ENCODE measurements at places on chromosomes 7 and 10.
A peak's percentile ranks its signal among the peaks of the same experiment; 100 is the strongest.

DNA sequence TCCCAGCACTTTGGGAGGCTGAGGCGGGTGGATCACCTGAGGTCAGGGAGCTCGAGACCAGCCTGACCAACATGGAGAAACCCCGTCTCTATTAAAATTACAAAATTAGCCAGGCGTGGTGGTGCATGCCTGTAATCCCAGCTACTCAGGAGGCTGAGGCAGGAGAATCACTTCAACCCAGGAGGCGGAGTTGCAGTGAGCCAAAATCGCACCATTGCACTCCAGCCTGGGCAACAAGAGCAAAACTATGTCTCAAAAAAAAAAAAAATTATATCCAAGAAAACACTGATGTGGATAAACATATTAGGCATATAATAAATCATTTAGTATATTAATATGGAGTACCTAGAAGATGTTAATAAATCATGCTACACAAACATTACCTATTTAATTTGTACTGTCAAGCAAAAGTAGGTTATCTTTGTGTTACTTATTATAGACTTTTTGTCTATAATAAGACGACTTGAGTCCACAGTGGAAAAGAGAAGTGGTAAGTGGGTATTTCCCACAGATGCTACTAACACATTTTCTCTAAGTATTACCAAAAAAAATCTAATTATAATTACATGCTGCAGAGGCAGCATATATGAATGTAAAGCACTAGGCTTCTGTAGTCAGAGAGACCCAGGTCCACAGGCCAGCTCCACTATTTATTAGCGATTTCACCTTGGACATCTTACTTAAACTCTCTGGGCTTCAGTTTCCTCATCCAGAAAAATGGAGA is 34.5 kb downstream of the DNMBP start:
- DNase-seq, result no peak

DNA sequence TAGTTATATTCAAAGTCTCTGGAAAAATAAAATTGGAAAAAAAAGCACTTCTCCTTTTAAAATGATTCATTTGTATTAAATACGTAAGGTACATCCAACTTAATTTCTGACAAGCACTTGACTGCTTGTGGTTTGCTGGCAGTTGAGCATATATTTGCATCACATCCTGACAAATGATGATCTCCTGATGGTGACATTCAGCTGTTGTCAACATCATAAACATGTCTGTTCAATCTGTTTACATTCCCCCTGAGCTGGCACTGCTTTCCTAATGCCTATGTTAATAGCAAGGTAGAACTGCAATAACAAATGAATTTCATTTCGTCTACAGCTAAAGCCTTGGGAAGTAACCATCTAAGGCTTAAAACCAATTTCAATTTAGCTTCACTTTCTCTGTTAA is 24.4 kb downstream of the TSPAN12 start:
- no peak for DNase-seq

DNA sequence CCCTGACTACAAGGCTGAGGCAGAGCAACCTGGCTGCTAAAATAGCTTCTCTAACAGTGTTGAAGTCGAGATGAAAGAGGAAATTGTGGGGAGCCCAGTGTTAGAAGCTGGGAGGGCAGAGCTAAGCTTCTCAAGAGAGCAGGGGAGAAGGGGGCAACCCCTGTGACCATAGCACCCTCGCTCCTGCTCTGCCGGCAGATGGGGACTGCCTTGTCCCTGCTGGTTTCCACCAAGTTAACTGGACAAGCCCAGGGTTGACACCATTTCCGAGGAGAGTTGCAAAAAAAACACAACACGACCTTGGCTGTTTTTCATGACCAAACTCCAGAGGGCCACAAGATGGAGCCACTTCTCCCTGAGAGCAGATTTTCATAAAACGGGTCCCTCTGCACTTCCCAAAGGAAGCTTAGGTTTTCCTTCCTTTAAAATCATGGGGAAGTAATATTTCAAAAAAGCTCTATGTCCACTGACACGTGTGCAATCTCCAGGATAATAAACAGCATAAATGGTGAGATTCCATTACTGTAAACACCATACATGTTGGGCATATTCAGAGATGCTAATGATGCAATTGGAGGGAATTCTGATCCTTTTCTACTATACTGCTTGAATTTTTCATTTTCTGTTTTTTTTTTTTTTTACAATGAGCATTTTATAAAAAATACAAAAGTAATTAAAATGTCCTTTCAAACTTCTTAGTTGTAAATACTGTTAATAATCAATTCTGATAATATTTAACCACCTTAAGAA is 140.4 kb downstream of the PIP4K2A start:
- DNase-seq, result peak; percentile 23

DNA sequence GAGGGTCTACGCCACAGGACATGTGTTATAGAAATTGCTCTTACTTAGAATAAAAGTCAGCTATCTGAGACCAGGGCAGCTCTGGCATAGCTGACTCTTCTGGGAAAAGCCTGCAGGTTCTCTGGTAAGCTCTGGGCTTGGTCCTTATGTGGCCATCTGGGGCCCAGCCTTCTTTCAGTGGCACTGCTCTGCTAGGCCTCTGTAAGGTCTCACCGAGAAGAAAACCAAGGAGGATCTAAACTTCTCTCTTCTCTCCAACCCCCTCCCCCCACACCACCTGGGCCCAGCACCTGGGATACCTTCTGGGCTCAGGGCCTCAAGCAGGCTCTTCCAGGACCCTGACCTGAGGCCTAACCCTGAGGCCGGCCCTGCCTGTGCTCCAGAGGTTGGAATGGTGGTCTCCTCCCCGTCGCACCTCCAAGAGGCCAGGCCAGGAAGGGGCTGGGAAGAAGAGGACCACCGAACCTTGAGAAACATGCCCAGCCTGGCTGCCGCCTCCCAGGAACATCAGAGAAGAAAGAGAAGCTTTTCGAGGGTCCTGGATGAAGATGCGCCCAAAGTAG is 323.6 kb downstream of the GFRA1 start:
- no peak for DNase-seq

GRCh38 chr10:91316486-91316885 is 93.7 kb upstream of the HECTD2 start:
- no peak for DNase-seq

DNA sequence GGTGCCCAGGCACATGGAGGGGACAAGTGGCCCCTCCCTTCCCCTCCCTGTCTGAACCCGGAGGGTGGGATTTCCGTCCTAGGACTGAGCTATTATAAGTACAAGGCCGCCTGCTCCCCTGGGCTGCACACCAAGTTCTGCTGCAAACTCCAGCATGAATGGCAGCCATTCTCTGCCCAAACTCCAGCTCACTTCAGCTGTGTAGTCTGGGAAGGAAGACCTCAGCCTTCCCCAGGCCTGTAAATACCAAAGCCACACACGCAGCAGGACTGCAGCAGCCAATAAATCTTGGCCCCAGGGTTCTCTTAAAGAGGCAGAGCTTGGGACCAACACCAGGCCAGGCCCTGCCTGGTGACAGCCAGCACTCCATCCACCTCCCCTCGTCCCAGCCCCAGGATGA is 291.3 kb upstream of the ZMIZ1 start:
- DNase-seq, result peak; percentile 64

DNA sequence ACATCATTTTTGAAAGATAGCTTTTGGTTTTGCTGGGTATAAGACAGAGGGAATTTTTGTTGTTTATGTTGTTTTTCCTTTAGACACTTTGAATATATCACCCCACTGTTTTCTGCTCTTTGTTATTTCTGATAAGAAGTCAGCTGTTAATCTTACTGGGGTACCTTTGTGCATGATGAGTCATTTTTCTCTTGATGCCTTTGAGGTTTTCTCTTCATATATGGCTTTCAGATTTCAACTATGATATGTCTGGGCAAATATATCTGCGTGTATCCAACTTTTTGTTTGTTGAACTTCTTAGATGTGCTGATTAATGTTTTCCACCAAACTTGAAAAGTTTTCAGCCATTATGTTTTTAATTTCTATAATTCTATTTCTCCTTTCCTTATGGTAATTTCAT is 208.6 kb upstream of the TMEM72 start:
- DNase-seq, result no peak

GRCh38 chr7:25922296-25922695 is 229.7 kb upstream of the NFE2L3 start:
- no peak for DNase-seq

DNA sequence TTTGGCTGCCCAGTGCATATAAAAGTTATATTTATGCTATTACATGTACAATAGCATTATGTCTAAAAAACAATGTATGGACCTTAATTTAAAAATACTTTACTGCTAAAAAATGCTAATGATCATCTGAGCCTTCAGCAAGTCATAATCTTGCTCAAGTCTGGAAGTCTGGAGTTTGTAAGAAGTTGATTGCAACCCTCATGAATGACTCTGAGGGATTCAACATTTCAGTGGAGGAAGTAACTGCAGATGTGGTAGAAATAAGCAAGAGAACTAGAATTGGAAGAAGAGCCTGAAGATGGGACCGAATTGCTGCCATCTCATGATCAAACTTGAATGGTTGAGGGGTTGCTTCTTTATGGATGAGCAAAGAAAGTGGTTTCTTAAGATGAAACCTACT is 13.0 kb upstream of the ADAMTS14 start:
- no peak for DNase-seq

DNA sequence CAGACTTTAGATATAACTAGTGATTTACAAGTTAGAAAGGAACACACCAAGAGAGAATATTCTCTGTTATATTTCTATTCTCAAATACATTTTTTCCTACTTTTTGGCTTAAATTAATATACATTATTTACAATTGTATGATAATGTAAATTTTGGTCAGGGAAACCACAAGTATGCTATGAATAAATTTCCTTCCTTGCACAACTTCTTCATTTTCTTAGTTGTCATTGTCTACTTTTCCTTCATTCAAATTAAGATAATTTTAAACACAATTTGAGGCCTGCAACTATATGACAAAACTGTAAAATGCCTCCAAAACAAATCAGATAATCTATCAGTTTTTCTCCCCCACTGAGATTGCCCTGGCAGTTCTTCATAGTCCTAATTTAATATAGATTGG is 131.3 kb downstream of the CDK14 start:
- no peak for DNase-seq

DNA sequence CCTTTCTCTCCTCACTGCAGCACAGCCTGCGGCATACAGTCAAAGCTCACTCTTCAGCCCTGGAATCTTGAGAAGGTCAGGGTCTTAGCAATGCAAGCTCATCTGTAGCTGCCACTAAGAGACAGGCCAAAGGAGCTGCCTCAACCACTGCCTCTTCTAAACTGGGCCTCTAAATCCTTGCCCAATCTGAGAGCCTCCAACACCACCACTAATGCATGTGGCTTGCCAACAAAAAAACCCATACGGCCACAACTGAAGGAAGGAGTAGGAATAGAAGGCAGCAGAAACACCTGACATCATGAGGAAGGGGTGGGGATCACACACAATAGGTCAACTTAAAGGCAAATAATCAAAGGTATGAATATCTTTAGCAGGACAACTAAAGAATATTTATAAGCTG is 183.8 kb downstream of the SRPK2 start:
- DNase-seq, result no peak

DNA sequence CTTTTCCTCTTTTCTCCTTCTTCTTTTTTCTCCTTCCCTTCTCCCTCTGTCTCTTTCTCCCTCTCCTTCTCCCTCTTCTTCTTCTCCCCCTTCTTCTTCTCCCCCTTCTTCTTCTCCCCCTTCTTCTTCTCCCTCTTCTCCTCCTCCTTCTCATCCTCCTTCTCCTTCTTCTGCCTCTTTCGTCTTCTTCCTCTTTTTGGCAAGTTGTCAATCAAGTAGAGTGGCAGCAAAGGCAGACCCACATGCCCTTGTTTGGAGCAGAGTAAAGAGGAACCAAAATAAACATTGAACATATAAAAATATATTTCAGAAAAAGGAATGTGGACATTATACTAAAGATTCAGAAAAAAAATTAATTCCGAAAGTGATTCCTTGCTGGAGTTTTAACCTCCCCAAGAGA is 59.6 kb upstream of the ZNF33B start:
- DNase-seq, result no peak

- no peak for DNase-seq
Observed at GRCh38 chr7:64515781-64516180, 47.1 kb downstream of the ZNF680 start.

- DNase-seq, result no peak
Observed at GRCh38 chr10:14879928-14880193, 1.2 kb downstream of the SUV39H2 start.

DNA sequence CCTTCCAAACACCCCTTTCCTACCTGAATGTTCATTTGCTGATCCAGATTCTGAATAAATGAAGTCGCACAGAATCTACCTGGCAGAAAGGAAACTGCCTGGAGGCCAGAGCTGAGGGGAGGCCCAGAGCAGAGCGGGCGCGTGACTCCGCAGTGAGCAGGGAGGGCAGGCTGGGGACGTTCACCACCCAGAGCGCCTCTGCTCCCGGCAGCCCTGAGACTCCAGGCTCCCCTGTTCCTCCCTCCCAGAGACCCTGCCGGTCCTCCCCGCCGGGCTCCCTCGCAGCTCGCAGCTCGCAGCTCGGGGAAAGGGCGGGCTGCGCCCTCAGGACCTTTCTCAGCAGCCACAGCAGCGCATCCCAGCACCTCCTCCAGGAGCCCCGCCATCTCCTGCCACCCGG is 176.7 kb upstream of the ZNF32 start:
- DNase-seq, result no peak

DNA sequence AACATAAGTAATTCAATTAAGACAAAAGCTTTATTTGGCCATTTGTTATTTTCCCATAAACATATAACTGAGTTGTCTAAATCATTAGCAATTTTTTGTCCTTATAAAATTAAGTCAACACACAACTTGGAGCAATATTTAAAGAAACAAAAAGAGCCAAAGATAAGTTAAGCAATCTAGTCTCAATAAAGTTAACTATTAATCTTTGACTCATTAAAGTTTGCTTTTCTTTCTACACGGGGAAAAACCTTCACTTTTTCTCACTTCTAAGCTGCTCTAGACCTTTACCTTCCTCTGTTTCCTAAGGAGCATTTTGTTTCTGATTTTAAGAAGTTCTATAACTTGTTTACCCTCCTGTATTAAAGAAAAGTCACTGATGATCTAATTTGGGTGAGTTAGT is 867.1 kb upstream of the PHF14 start:
- no peak for DNase-seq

- peak; percentile 36 for DNase-seq
Observed at GRCh38 chr7:24129597-24129996, 154.4 kb upstream of the NPY start.

- DNase-seq, result no peak
Observed at GRCh38 chr10:102413806-102414561, 4.6 kb downstream of the PSD start.

DNA sequence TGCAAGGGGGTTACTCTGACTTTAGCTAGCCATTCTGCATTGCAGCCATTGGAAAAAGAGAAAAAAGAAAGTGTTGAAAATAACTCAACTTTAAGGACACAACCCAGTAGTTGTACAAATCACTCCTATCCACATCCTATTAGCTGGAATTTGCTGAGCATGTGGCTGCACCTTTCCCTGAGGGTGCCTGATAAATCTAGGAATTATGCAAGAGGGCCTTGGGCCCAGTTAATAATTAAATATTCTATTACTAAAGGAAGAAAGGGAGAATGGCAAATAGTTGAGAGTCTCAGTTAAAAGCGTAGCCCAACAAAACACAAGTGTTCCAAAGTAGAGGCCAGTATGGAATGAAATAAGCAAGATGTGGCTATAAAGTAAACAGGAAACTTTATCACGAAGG is 200.9 kb upstream of the CNTNAP2 start:
- no peak for DNase-seq

GRCh38 chr7:67683628-67684027 is 687.0 kb downstream of the TYW1 start:
- no peak for DNase-seq

Measured in astrocyte of the spinal cord (primary cell).